Stimulated activated naive CD4-positive, alpha-beta T cell treated with Interleukin-2 at 50 U/mL for 16 hours (primary cell): ENCODE measurements at places on chromosomes 7 and 10.
A peak's percentile ranks its signal among the peaks of the same experiment; 100 is the strongest.

DNA sequence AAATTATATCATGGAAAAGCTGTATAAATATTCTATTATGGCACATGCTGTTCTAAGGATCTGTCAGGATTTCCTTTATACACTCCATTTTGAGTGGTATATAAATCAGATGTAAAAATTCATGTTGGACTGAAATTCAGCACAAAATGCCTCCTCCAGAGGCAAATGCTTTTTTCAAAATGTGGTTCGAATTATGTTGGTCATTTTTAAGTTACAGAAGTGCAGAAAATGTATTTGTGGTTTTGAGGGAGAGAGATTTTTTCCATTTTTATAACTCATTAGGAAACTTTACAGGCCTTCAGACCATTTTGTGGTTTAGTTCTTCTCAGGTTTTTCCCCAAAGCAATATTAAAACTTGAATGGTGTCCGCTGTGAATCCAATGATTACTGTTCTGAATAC, 2.9 kb downstream of the PPP1R3A start:
- DNase-seq, result no peak

DNA sequence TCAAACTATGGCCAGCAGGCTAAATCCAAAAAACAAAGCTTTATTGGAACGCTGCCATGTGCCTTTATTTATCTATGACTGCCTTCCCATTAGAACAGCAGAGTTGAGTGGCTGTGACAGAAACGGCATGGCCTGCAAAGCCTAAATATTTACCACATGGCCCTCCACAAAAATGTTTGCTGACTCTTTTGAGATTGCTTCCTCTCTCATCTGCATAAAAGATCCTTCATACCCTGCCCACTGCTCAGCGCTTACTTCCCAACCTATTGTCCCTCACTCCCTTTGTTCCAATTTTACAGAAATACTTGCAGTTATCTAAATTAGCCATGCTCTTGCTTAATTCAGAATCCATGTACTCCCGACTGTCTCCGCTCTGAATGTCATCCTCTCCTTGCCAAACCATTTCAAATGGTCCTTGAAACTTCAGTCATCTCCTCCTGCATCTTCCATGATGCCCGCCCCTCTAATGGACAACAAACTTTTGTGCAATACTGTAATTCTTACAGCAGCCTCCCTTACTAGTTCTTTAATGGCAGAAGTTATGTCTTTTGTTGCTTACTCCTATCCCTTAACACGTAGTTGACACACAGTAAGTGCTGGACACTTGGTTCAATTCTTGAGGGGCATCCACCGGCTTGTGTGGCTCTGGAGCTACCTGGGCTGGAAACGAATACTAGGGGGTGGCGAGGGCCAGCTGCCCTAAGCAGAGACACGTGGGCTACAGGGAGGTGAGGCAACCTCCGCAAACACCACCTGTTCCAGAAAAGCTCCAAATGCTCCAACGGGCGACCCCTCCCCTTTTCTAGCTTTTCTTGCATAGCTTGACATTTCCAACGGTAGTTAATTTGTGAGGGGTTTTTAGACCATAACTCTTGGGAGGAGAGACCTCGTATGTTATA, 832 bp downstream of the XRCC2 start:
- DNase-seq, result no peak

- no peak for DNase-seq
Observed at GRCh38 chr10:54402576-54402975, 398.5 kb downstream of the PCDH15 start.

- DNase-seq, result no peak
Observed at GRCh38 chr10:119208553-119208940, 1.2 kb downstream of the GRK5 start.

DNA sequence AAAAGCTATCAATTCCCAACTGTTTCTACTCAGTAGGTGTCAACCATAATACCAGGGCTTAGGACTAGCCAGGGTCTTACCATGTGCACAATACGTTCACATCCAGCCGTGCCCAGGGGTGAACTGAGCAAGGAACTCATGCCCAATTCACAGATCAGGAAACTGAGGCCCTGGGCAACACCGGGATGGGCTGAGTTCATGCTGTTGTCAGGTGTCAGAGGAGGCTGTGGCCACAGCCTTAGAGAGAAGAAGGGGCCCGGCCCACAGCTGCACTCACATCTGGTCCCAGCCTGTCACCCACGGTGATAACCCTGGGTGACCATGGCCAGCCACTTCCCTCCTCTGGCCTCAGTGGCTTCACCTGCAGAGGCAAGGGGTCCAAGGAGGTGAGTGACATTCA, 92.0 kb downstream of the FAM53B start:
- no peak for DNase-seq

- peak; percentile 17 for DNase-seq
Observed at GRCh38 chr7:134327896-134328295, 11.2 kb upstream of the SLC35B4 start.

GRCh38 chr7:7294911-7295310, 112.6 kb downstream of the C1GALT1 start:
- DNase-seq, result no peak

DNA sequence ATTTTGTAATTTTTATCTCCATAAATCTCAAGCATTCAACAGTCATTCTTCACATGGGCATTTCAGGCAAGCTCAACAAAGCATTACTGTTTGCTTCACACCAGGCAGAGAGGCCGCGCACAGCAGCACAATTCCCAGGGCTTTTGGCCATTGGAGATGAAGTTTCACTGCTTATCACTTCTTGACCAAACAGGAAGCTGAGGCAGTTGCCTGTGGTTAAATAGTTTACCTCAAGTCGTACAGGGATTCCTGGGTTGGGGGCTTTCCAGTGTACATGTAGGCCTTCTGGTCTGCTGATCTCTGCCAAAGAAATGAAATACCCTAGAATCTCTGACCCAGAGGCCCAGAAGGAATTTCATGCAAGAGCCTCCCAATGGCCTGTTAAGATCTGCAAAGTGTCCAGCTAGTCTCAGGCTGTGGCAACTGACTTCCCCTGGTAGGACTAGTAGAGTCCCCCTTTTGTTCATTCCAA, 11.2 kb upstream of the PRDX3 start:
- no peak for DNase-seq

DNA sequence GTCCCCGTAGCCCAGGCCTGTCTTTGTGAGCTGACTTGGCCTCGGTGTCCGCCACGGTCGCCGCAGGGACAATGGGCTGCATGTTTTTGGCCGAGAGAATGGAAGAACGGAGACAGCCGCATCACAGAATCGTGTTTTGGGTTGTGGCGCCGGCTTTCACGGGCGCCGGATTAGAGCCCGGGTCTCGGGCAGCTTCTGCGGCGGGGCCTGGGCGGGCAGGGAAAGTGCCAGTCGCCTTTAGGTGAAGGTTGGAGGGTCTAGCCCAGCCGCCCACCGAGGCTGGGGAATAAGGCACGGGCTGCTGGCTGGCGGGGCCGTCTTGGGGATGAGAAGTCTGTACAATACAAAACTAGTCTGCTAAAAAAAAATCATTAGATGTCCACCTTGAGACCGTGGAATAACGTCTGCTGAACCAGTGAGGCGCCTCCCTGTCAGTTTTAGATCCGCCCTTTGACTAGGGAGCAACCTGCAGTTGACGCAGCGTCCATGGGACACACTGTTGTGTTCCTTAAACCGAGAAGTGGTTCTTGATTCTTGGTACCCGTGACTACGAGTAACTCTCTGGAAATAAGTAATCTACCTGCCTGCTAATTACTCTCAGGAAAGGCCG, 577 bp downstream of the DNAJB9 start:
- peak; percentile 40 for DNase-seq

DNA sequence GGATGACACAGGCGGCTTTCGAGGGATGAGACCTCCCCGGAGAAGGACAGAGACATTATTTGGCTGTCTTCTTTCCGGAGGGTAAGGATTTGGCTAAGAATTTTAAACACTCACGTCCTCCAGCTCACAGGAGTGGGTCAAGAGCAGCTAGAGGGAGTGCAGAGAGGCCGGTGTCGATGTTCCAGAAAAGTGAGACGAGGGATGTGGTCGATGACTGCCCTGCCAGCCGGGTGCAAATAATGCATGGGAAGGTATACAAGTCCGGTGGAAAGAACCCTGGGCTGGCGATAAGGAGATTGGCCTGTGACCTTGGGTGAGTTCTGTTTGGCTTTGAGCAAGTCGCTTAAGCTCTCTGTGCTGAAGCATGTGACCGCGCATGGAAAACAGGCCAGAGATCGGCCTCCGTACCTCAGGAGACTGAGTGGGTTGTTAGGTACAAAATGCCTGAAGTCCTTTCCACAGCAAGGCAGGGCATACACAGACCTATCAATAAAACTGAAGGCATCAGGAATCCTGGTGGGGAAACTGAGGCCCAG, 149.1 kb downstream of the UBE2H start:
- no peak for DNase-seq

GRCh38 chr10:65911151-65911835, 1014.5 kb upstream of the LRRTM3 start:
- no peak for DNase-seq

DNA sequence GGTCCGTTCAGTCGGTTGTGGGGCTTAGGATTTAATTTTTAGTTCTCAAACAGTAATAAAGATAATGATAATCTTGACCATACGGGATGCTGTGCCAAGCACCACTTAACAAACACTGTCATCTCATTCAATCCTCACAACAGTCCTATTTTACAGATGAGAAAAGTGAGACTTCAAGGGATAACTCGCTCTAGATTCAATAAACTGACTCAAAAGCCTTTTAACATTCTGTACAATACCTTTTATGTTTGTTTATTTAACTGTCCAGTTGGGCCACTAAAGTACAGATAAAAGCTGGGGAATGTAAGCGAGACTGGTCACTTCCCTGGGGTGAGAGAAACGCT, 437 bp upstream of the CFAP69 start:
- DNase-seq, result no peak

DNA sequence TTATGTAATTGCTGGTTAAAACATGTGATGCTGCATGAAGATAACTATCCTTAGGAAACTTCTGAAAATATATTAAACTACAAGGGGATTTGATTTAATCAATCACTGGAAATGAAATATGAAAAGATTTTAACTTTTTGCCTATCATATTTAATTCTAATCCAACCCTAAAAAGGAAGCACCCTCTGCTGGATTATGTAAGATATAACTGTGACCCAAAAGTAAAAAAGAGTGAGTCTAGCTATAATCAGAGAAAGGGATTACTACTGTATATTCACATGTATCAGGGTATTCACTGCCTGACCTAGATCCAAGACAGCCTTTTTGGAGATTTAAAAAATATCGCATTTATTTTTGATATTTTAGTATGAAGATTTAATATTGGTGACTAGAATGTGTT, 295.5 kb downstream of the MDFIC start:
- no peak for DNase-seq

DNA sequence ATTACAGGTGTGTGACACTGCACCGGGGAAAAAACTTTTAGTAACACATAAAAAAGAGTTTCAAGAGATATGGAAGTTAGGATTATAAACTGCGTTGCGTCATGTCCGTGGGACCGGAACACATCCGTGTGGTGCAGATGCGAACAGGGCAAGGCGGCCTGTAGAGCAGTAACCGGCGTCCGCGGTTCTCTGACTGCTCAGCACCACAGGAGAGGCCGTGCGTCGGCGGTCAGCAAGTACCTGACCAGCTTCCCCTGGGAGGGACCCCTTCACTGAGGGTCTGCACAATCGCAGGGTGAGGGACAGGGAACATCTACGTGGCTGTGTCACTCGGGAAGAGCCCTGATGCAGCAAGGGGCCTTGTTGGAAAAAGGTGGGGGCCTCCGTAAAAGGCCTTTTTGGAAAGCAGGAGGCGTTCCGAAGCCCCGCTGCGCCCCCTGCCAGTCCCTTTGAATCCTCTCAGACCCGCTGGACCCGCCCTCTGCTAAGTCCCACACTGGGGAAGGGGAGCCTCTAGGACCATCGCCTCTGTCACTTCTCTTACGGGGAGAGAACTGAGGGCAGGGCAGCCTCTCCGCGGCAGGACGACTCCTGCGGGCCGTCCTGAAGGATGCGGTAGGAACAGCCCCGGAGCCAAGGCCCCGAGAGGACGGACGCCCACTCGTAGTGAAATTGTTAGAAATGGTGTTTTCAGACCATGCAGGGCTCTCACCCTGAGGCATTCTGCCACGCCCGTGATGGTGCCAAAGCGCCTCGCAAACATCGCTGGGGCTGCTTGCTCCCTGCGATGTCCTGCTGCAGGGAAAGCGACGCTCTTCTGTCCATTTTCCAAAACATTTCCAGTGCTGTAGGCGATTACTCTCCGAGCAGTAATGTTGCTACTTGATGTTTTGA, 771.6 kb upstream of the COBL start:
- no peak for DNase-seq

- DNase-seq, result no peak
Observed at GRCh38 chr7:96998333-96998732, 7.0 kb upstream of the DLX6 start.

- no peak for DNase-seq
Observed at GRCh38 chr7:48255046-48255445, 83.8 kb downstream of the ABCA13 start.

- no peak for DNase-seq
Observed at GRCh38 chr7:25672496-25672895, 444.2 kb upstream of the NPVF start.

GRCh38 chr10:27643301-27643700, 102.3 kb downstream of the MKX start:
- DNase-seq, result no peak

- DNase-seq, result no peak
Observed at GRCh38 chr10:8894148-8894547, 839.7 kb downstream of the GATA3 start.

DNA sequence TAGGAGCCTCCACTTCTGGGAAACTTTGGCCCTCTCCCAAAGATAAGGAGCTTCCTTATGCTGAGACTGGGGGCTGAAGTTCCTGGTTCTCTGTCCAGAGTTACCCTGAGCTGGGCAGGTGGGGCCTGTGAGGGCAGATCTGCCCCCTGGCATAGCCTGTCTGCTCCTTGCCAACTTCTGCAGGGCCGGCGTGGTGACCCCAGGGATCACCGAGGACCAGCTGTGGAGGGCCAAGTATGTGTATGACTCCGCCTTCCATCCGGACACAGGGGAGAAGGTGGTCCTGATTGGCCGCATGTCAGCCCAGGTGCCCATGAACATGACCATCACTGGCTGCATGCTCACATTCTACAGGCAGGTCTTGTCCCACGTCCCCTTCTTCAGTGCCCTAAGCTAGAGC, 4.3 kb downstream of the SFXN3 start:
- DNase-seq, result no peak

- no peak for DNase-seq
Observed at GRCh38 chr7:117810642-117811512, 62.4 kb downstream of the CTTNBP2 start.

GRCh38 chr7:151814400-151815009, 62.4 kb downstream of the PRKAG2 start:
- no peak for DNase-seq

GRCh38 chr7:27091941-27092818, 3.6 kb downstream of the HOXA1 start:
- no peak for DNase-seq
